Suprapubic skin (tissue), 4 donors: ENCODE measurements at places on chromosomes 7 and 10.

DNA sequence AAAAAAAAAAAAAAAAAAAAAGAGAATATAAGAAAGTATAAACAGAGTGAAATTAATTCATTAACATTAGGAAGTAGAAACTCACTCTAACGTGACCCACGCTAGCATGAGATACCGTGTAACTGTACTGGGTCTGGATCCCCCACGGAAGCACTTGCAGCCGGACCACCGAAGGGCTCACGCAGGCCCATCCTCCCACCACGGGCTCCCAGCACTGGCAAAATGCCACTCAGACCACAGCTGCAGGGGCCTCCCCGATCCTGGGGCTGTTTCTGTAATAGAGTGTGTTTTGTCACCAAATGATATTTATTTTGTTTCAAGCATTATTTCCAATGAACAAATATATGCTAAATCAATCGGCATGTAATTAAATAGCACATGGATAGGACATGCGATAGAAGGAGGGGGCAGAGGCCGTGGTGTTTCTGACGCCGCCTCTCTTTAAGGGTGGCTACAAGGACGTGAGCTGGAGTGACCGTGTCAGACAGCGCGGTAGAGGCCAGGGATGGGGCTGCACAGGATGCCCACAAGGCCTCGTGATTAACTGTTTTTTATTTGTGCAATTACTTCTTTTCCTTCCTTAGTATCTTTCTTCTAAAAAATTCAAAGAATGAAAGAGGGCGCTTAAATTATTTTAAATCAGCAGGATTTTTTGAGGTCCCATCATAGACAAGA lies 568.5 kb downstream of the PTPRN2 start:
- peak; percentile 38 for DNase-seq

GRCh38 chr10:35040760-35041501 lies 49.2 kb downstream of the CUL2 start:
- no peak for DNase-seq

DNA sequence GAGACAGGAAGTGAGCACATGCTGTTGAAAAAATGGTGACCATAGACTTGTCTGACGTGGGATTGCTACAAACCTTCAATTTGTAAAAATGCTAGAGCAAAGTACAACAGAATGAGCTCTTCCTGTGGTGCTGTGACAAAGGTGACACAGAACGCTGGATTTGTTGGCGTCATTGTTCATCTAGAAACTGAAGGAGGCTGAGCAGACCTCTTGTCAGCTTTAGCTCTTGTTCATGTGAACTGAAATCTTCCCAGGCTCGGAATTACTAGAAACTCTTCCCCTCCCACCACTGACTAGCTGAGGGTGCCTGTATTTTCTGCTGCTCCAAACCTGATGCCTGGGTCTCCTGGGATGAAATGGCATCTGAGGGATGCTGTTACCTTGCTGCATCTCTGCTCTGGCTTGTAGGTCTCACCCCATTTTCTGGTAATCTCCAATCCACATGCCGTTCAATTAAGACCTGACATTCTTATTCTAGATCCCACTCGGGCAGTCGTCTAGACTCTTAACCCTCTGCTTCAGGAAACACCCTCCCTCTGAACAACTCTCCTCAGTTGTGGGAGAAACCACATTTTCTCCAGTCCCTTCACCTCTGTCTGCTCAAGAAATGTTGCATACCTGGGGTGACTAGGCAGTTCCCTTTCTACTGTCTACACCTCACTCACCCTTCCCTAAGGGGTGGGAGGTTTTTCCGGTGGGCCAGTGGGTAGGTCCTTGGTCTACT lies 349.3 kb downstream of the CXCL12 start:
- no peak for DNase-seq

GRCh38 chr10:95389982-95390381 lies 99.2 kb upstream of the PDLIM1 start:
- no peak for DNase-seq

DNA sequence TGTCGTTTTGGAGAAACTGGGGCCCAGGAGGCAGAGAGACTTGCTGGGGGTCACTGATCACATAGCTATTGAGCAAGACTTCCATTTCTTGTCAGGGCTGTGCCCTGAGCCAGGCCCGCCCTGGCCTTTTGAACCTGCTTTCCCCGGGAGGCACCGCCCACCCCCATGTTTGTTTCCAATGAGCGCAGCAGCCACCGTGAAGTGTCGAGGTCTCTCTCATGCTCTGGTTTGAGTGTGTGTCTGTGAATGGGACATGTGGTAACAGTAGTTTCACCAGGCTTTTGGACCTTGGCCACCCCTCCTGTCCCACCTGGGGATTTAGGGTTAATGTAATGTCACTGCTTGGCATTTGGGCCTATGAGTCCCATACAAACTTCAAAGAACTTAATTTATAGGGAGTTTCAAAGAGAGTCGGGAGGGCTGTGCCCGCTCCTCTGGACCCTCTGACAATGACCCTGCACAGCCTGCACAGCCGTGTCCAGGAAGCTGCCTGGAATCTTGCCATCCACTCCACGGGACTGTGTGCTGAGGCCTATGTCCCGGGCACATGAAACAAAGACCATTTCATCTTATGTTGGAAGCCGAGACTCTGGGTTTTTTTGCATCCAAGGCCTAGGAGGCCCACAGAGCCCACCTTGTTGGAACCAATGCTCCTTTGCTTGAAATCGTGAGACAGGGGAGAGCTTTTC lies 6.3 kb downstream of the PRF1 start:
- DNase-seq: no peak

GRCh38 chr7:122304319-122304975 lies at the start of gene FEZF1:
Gene FEZF1 (minus strand): TSS chr7:122304750. CDS start chr7:122304437, 313 bp downstream.
- DNase-seq: no peak

DNA sequence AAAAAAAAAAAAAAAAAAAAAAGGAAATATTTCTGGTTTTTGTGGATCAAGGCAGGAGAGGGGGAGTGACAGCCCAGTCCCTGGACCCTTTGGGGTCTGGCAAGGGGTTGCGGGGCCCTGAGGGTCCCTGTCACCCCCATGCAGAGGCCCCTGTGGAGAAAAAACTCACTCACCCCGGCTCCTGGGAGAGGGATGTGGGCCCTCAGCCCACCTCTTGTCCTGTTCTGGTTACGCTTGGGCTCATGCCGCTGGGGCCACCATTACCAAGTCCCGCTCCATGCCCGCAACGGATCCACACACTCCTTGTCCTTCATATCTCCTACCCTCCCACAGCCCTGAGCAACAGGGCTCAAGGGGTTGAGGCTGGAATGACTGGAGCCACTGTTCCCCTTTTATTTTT lies 1.0 kb upstream of the TMEM184A start:
- DNase-seq: no peak

GRCh38 chr7:66281678-66282590 lies 76.8 kb downstream of the TPST1 start:
- no peak for DNase-seq

DNA sequence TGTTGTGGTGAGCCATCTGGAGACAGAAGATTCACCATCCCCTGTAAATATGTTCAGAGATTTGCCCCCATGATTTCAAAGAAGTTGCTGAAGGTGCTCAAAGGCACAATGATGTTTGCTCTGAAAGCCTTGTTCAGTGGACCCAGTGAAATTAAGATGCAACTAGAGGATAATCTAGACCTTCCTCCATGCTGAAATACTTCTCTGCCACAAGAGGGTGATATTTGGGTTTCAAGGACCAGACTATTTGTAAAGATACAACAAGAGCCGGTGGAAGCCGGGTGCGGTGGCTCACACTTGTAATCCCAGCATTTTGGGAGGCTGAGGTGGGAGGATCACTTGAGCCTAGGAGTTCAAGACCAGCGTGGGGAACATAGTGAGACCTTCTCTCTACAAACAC lies 13.5 kb upstream of the MSRB2 start:
- no peak for DNase-seq

- DNase-seq: no peak
Measured at GRCh38 chr10:109945473-109946177, 22.3 kb upstream of the XPNPEP1 start.

DNA sequence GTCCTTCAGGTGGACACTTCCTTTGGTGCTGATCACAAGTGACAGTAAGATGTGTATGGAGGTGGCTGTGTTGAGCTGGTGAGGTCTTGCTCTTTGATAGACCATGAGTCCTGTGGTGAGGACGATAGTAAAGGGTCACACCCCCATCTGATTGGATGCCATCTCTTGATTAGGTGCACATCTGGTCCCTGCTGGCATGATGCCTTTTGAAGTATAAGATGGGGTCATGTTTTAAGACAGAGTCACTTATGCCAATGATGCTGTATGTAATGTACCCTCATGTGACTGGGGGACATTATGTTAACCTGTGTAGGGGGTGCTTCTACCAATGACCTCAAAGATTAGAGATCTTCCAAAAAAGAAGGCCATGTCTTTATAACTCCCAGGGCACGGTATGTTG lies 644.6 kb downstream of the ACTR3B start:
- DNase-seq: no peak

- DNase-seq: no peak
Measured at GRCh38 chr10:23859598-23859997, 349.3 kb upstream of the KIAA1217 start.

- DNase-seq: no peak
Measured at GRCh38 chr7:13991791-13992595, 2.5 kb upstream of the ETV1 start.

- DNase-seq: no peak
Measured at GRCh38 chr7:158315326-158315725, 272.3 kb downstream of the PTPRN2 start.

DNA sequence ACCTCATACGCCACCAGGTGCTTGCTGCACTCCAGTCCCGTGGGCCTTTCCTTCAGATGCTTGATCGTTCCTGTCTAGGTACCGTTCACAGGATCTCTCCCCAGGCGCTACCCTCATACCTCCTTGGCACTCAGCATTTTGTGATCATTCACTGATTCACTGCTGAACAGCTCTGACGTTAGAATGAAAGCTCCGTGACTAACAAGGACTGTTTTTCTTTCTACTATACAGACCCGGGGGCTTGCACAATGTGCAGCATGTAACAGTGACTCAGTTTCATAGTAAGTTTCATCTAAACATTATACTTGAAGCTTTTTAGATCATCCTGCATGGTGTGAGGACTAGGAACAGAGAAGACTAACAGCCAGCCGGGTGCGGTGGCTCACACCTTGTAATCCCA lies 20.6 kb downstream of the KIN start:
- DNase-seq: no peak

DNA sequence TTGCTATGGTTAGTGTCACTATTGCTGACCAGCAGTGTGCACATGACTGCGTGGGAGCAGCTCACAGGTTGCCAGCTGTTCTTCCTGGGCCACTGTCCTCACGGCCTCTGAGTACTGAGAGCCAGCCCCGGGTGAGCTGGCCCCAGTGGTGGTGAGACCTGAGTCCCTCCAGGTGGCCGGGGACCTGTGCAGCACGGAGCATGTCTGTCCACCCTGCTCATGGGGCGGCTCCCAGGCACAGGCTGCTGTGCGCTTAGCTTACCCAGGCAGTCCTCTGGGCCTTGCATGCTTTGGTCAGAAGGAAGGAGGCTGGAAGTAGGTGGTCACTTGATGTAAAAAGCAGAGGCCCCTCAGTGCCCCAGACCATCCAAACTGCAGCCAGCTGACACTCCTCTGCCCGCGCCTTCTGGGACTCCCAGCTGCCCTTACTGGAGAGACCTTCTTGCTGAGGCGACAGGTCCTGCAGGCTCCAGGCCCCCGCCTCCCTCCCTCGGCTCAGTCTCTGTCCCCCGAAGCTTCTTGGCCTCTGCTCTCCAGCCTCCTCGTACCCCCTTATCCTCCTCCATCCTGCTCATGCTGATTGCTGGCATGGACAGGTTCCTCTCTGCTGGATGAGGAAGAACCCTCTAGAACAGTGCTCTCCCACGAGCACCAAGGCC lies 30.9 kb upstream of the DPYSL4 start:
- DNase-seq: no peak
